ENCODE measurements at places on chromosomes 13 and 19.

DNA sequence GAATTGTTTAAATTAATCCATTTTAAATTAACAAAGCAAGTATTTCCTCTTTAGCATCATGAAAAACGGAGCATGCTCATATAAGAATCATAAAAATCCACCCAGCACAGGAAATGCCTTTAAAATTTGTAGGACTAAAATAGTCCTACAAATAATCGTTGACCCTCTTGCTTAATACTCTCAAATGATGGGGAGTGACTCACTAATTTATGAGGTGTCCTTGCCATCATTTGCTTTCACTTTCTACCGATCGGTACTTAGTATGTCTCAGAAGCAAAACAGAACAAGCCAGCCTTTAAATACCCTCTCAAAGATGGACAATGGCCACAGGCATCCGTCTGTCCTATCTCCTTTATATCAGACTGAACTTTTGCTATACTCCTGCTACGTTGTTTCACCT is 97.2 kb downstream of the SUCLA2 start:
- no peak for DNase-seq

- peak; percentile 57 for DNase-seq
Measured at GRCh38 chr13:51125495-51126226, 14.6 kb upstream of the C13orf42 start.

GRCh38 chr19:4991538-4991937 is 22.6 kb downstream of the KDM4B start:
- no peak for DNase-seq

DNA sequence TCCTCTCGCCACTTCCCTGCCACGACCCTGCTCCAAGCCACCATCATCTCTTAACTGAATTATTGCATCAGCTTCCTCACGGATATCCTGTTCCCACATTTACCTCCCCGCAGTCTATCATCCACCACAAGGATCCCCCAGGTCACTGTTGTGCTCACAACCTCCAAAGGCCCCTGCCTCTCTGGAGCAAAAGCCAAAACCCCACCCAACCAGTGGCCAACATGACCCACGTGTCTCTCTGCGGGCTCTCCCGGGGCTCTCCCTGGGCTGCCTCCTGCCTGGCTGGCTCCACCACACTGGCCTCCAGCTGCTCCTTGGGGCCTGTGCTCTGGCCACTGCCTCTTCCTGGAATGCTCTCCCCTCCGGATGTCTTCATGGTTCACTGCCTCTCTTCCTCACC is 809.3 kb downstream of the UQCRFS1 start:
- DNase-seq, result no peak

DNA sequence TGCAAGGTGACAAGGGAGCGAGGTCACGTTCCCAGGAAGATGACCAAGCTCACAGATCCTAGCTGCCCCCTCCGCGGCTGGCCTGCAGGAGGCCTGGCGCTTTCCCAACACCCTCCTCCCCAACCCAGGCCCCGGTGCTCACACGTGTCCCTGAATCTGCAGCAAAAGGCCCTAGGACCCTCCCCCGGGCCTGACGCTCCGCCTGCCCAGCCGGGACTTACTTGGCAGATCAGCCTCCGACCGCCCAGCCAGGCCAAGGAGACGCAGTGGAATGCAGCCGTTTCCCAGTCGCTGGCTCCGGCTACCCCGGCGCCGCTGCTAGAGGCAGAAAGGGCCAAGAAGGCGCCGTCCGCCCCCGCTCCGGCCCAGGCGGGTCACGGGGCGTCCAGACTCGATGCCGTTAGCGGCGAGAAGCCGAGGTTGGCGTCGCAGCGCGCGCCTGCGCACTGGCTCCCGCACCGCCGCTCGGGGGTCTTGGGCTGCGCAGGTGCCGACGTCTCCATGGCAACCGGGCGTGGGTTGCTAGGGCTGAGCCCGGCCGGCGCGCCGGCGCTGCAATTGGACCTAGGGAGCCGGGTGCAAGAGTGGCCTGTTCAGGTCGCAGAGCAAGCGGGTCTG is at the start of gene PNMA8A:
PNMA8A (minus strand) TSS at position 448 of the 618 bp plus-strand sequence. CDS start 528 bp downstream, outside the sequence.
- peak; percentile 54 for DNase-seq

DNA sequence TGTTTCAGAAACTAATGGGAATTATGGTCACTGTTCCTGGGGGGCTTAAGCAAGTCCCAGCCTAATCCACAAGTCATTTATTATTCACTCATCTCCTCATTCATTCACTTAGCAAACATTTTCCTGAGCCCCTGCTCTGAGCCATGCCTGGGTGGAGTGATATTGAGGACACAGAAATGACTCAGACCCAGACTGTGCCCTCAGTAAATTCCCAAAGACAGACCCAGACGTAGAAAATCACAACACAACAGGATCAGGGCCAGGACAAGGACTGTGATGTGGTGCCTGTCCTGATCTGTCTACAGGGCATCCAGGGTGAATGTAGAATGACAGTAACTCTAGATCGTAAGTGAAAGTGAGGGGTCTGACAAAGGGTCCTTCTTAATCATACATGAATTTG is 7.0 kb upstream of the SPACA6 start:
- DNase-seq, result no peak

DNA sequence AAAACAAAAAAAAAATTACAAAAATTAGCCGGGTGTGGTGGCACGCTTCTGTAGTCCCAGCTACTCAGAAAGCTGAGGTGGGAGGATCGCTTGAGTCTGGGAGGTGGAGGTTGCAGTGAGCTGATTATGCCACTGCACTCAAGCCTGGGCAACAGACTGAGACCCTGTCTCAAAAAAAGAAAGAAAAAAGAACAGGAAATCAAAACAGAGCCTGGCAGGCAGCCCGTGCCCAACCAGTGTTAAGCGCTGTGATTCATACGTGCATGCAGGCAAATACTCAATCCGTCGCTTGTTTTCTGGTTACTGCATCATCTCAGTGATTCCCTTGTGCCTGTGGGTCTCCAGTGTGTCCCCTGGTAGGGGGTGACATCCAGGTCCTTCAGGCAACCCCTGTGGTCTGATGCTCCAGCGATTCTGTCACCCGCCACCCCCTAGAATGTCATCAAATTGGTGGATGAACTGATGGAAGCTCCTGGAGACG is 18.1 kb downstream of the DDX39A start:
- DNase-seq, result no peak

DNA sequence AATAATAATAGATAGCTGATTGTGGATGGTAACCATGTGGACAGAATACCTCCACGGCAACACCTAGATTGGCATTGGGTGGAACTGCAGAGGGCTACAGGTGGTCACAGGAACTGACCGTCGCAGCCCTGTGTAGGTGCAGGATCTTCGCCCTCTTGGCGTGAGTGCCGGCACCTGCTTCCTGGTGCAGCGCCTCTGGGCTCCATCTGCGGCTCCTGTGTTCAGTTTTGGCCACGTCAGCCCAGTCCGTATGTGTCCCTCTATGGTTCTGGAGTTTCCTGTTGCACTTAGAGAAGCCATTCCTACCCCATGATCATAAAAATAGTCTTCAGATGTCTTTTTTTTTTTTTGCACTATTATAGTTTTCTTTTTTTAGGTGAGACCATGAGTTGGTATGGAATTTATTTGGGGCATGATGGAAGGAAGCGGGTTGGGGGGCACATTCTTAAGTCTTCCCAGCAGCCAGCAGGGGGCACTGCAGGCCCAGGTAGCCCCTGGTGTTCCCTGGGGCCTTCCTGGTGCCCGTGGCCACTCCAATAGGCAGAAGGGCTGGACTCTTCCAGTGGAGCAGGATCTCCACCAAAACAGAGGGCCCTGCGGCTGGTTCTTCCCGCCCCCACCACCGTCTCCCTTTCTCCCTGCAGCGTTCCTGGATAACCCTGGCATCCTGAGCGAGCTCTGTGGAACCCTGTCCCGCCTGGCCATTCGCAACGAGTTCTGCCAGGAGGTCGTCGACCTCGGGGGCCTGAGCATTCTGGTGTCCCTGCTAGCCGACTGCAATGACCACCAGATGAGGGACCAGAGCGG is 10.1 kb upstream of the SLC25A42 start:
- DNase-seq, result no peak

- DNase-seq, result no peak
Measured at GRCh38 chr19:18419195-18419698, at the start of gene SSBP4. Gene SSBP4, plus strand, starts transcription at chr19:18419398. Its CDS starts 251 bp downstream, at chr19:18419649.

GRCh38 chr19:16890461-16891184 is 1.8 kb downstream of the F2RL3 start:
- no peak for DNase-seq

GRCh38 chr19:16023146-16023915 is 53.0 kb upstream of the TPM4 start:
- DNase-seq, result no peak

DNA sequence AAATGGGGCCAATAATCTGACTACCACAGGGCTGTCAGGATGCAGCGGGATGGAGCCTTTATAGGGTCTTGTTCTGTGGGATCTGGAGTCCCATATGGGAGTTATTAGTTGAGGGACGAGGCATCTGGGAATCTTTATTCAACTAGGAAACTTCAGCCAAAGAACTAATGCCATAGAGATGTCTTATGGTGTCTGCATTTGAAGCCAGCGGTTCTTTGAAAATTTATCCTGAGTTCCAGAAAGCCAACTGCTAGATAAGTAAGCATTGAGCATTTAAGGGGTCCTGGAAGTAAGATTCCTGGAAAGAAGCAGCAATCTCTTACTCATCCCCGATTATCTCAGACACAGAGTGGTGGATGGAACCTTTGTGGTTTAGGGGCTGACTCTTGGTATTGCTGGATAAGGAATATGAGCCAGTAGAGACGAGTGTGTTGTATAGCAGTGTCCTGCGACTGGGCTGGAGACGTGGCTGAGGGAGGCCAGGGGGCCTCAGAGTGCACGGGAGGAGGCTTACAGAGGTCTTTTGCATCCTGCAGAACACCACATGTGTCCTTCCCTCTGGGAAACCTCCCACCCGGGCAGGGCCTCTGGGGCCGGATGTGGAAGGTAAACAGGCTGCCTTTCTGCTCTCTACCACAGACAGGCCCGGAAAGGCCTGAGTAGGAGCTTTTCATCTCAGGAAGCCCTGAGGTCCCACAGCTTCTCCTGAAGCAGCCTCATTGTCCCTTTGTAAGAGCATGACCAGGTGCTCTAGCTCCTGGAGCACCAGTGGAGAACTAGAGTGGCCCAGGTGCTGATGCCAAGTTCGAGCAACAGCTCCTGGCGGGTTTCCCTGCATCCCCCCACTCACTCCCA is 28.8 kb downstream of the ACTN4 start:
- DNase-seq, result no peak

GRCh38 chr13:104355041-104355670 is 1288.9 kb upstream of the SLC10A2 start:
- no peak for DNase-seq

DNA sequence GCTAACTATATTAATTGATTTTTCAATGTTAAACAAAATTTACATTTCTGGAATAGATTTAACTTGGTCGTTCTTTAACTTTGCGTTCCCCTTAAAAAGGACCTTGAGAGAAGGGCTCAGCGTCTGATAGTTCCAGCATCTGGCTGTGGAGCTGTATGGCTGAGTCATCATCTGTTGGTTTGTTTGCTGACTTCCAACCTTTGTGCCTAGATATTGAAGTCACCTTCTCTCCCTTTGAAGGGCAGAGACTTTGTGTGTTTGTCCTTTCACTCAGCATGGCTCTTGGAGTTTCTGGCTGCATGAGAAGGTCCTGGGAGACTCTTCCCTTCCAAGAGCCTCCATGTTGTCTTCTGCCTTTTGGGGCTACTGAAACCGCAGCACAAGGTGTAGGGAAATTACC is 16.6 kb upstream of the IRS2 start:
- no peak for DNase-seq

DNA sequence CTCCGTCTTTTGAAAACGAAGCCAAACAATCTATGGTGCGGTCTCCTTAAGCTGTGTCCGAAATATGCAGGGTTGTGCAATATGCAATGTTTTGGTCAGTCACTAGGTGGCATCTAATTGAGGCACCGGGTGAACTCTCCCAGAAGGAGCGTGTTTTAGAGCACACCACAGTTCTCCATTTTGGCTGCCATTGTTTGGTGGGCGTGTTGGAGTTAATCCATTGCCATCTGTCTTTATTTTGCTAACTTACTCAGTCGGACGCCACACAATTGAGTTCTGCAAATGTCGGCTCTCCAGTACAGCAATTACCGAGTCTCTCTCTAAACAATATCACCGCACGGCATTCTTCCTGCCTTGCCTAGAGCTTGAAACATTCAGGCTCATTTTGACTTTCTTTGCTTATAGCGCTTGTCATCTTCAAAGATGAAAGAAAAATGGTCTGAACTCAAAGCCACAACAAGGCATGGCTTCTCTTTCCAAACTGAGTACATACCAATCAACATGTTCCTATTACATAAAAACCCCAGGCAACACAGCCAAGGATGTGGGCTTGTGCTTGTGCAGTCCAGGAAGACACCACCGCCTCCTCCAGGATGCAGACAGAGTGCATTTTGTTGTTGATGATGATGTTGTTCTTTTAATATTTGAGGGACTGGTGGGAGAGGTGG is 182.0 kb upstream of the SERP2 start:
- no peak for DNase-seq

- no peak for DNase-seq
Measured at GRCh38 chr19:30062065-30062906, 120.2 kb downstream of the URI1 start.

GRCh38 chr13:48235341-48236135 is 2.5 kb downstream of the ITM2B start:
- no peak for DNase-seq

- DNase-seq, result peak; percentile 53
Measured at GRCh38 chr19:15555759-15556633, 47.7 kb downstream of the CYP4F22 start.

GRCh38 chr19:14530005-14530348 is 583 bp downstream of the TECR start:
- no peak for DNase-seq

GRCh38 chr13:27336014-27336673 is 65.5 kb downstream of the RASL11A start:
- DNase-seq, result no peak

- no peak for DNase-seq
Measured at GRCh38 chr13:49053215-49053614, 77.5 kb downstream of the FNDC3A start.

DNA sequence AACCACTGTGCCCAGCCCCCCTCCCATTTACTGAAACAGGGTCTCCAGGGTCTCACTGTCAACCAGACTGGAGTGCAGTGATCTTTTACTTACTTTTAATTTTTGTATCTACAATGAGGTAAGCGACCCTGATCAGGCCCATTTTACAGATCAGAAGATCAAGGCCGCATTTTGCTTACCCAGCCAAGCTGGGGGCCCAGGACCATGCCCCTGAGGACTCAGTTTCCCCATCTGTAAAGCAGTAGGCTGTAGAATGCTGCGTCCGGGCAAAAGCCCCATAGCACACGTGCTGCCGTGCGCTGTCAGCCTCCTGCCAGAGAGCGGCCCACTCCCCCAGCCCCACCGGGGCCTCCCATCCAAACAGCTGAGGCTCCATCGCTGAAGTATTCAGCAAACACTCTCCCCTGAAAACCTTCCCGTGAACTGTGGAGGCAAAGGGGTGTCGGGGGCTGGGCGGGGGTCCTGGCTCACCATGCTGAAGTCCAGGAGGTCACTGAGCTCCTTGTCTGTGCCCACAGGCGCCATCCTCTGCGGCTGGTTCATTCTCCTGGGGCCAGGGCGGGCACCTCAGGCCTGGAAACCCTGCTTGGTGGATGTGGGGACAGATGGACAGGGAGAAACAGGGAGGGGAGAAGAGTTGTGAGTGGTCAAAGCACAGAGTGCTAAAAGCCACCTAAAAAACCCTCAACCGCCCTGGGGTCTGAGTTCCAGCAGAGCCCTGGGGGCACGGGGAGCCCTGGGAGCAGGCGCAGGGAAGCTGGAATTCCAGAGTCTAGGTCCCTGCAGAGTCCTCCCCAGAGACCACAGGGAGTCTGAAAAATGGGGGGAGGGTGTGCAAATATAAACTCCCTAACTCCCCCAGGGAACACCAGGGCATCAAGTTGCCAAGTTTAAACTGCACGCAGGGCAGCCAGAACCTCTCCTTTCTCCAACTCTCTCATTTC is 2.4 kb downstream of the TCF3 start:
- DNase-seq, result no peak

- DNase-seq, result no peak
Measured at GRCh38 chr13:41595298-41595697, 137.9 kb downstream of the RGCC start.

- no peak for DNase-seq
Measured at GRCh38 chr13:51663973-51664957, 80.0 kb downstream of the WDFY2 start.

Measured in NCI-H1417 treated with DMSO at 0.1 percent for 48 hours (cell line).